ENCODE measurements at places on chromosomes 3 and 15.

DNA sequence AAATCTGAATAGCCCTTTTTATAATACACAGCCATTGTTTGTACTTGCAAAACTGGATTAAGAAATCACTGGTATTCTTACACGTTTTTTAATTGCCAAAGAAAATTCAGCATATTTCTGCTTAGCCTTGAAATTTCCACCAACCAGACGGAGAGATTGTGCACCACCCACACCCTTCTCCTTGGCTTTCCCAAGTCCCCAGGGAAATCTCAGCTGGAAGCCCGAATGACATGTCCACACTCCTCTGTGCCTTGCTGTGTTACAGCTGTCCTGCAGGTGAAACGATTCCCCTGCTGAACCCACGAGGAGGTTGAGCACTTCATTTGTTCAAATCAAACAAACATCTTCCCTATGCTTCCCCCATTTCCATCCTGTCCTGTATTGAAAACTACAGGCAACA, 49.6 kb upstream of the PPARG start:
- DNase-seq: no peak

DNA sequence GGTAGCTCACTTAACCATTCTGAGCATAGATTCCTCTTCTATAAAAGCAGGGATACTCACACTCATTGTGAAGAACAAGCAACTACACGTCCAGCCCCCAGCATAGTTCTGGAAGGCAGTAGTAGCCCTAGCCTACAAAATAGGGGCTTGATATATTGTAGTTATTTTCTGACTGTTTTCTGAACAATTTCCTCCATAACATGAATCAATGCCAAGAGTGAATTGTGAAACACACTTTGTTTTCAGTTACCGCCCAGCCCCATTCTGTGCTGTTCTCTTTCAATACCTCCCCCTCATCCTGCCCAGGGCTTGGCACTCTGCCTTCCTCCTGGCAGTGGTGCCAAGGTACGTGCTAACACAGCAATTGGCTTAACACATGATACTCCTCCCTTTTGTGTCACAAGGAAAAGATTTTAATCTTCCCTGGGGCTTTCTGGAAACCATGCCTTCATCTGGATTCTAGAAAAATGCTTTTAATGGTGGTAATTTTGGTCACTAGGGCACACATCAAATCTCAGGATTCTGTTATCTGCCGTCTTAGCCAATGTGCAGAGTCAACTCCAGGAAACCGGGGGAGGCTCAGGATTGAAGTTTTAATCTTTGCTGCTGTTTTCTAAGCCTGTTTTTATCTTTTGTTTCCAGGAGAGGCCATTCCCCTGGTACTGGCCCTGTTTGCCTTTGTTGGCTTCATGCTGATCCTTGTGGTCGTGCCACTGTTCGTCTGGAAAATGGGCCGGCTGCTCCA, 37.2 kb downstream of the IL20RB start:
- peak; percentile 15 for DNase-seq

GRCh38 chr3:49701388-49702077, 12.2 kb downstream of the RNF123 start:
- no peak for DNase-seq

DNA sequence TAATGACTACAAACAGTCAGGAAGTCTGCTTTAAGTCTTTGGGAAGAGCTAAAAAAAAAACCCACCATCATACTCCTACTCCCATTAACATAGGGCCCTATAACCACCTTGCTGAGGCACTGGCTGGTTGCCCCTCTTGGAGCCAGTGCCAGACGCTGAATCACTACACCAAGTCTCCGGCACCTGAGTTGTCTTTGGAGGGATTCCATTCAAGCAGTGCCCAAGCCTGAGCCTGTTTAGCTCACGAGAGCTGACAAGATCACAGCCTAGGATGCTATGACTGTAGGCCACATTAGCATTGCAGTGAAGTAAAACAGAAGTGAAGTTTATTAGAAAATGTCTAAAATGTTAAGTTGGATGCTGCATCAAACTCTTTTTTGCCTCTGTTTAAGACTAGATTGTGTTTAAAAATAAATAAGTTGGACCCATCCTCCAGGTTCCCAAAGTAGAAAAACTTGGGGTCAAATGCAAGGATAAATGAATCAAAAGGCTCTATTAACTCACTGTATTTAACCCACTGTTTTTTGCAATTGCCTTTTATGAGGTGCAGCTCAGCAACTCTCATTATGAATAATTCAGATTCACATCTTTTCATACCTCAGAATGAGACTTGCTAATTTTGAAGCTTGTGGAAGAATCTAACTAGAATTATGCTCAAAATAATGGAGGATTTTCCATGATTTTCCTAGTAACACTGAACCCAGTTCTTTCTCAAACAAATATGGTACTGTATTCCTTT, 461.9 kb downstream of the FOXP1 start:
- no peak for DNase-seq

- DNase-seq: no peak
These were observed 160.0 kb upstream of the SNTN start for GRCh38 chr3:63492464-63492863.

GRCh38 chr15:56608140-56608778, 125.0 kb downstream of the ZNF280D start:
- no peak for DNase-seq

GRCh38 chr3:131349454-131349853, 32.1 kb upstream of the NUDT16 start:
- DNase-seq: no peak

- no peak for DNase-seq
These were observed 220.2 kb upstream of the COL8A1 start for GRCh38 chr3:99418209-99418635.

- no peak for DNase-seq
These were observed 14.1 kb downstream of the APH1B start for GRCh38 chr15:63291507-63291906.

DNA sequence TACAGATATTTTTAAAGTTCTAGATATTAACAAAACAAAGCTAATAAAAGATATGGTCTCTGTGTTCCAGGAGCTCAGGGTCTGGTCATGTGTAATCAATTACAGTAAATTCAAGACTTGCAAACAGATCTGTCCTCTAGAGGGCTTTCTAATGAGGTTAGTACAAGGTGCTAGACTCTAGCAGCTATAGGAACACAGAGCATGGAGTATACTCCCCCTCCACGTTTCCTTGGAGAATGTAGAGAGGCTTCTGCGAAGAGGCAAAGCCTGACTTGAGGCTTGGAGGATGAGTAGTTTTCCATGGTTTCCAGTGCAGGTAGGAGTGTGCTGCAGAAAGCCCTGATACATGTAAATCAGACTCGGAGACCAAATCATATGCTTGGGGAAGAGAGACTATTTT, 32.7 kb upstream of the DLG1 start:
- DNase-seq: no peak

DNA sequence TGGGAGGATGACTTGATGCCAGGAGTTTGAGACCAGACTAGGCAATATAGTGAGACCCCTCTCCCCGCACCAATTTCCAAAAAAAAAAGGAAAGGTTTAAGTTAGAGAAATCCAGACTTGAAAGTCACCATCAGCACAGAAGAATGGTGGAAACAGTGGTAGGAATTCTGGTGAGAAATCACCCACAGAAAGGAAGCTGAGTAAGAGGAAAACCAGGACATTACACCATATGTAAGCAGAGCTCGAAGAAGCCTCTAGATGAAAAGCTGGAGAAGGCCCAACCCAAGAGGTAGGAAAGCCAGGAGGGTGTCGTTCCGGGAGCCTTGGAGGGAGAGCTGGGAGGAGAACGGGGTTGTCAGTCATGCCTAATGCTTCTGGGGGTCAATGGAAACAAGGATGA, 40.5 kb downstream of the RASGRP1 start:
- no peak for DNase-seq

DNA sequence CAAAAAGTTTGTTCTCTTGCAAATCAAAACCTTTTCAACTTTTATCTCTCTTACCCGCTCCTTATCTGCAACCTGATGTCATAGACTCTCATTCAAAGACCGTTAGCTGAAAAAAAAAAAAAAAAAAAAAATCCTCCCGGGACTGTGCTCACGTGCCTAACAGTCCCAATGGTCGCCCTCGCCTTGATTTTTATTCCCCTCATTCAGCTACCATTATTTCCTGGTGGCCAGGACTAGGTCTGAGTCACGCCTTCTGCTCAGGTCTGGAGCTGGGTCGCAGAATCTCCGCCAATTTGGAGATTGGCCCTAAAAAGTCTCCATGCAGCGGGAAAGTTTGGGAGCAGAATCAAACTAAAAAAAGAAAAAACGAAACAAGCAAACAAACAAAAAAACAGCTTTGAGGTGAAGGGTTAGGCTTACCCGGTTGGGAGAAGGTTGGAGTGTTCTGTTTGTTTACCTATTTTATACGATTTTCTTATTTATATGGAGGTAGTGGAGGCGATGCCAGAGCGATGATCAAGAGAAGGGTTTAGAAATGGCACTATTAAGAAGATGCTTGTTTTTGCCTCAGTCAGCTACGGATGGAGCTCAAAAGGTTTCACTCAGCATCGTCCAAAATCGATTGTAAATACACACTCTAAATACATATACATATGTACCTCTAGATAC, 51.1 kb downstream of the ZIC4 start:
- DNase-seq: no peak

DNA sequence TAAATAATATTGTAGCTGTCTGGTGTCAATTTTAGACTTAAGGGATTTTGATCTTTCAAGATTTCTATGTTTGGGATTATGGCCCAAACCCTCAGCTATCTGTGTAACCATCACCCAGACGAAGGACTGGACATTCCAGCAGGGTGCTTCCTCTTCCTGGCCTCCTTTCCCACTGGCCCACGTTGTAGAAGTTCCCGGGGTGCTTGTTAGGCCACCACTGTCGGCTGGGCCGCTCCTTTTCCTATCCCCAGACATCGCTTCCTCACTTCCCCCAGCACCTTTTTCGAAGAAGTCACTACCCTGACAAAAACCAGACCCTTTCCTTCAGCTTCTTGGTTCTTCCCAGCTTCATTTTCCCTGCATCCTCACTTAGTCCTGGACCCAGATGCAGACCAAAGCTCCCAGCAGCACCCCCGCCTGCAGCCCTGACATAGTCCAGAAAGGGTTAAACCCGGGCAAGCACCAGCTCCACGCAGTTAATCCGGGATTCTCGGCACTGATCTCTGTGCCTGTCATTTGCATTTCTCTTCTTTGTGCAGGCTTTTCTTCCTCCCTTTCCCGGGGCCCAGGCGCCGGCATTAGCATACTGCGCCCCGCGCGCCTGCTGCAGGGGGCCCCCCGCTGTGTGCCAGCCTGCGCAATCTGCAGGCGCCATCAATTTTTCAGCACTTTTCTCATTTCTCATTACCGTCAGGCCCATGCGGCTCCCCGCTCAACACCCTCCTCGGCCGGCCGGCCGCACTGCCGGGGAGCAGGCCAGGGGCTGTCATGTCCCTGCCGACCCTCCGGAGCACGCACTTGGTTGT, 90.6 kb downstream of the ZNF621 start:
- DNase-seq: no peak

DNA sequence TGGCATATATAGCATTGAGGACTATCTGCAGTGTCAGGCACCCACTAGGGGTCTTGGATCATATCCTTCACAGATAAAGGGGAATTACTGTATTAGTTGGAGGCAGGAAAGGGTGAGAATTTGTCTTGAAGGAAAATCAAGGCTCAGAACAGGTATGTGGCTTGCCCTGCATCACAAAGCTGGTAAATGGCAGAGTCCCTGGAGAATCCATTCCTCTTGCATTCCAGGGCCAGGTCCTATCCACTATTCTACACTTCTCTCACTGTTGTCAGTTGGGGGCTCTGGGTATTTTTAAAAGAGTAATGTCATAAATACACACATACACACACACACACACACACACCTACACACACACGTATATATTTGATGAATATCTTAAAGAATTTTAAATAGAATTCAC, 19.8 kb upstream of the FGF12 start:
- no peak for DNase-seq

GRCh38 chr3:181886676-181887075, 175.0 kb downstream of the SOX2 start:
- no peak for DNase-seq

- no peak for DNase-seq
These were observed 9.5 kb downstream of the GASK1A start for GRCh38 chr3:42988566-42988965.

DNA sequence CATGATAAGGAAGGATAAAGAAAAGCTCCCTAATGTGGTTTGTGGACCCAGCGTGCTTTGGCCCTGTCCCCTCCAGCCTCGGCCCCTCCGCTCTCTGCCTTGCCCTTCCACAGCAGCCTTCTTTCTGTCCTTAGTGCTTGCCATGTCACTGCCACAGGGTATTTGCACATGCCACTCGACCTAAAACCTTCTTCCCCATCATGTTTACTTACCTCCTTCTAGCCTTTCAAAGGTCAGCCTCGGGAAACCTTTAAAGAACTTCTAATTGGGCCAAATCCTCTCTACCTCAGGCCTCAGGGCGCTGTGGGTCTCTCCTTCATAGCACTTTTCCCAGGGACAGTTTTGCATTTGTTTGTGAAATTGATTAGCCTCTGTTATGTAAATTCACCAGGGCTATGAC, 73.0 kb downstream of the SCN11A start:
- no peak for DNase-seq

DNA sequence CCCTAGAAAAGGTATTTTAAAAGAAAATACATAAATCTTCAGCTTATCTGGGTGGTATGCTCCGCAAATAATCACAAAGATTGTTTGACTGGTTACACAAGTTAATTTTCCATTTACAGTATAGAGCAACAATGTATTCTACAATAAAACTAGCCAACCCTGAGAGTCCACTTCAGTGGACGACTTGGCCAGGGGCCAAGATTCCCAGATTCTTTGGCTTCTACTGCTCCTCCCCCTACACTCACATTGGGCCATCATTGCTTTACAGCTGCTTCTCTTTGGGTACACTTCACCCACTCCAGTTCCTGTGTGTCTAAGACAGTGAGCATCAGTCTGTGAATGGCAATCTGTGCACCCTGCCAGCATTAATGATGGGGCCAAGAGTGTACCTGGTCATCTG, 17.2 kb upstream of the PRICKLE2 start:
- DNase-seq: no peak

- DNase-seq: no peak
These were observed 23.1 kb upstream of the TRIM71 start for GRCh38 chr3:32794487-32795308.

DNA sequence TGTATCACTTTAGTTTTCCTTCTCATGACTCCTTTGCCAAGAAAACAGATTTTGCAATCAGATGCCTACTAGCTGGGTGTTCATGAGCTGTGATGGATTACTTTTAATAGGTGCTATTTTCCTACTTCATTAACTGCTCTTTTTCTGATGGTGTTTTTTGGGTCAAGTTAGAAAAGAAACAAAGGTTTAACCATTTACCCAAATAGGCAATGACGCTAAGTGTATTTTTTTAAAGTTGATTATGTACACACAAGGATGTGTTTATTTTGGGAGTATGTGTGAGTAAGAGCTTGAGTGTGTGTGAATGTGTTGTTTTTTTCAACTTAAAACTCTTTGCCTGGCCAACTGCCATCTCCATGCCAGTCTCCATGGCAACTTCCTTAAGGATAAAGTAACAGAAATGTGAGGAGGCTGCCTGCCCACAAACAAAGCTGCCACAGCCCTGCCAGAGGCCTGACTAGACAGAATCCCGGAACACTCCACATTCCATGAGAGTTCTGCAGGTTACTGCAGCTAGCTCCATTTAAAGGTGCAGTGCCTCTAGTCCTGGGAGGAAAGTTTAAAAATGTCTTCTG, 215.6 kb upstream of the RBMS3 start:
- no peak for DNase-seq

GRCh38 chr3:136731274-136731884, 20.8 kb downstream of the STAG1 start:
- no peak for DNase-seq

- DNase-seq: no peak
These were observed 9.6 kb downstream of the DENND6A start for GRCh38 chr3:57683286-57683685.

Data from stimulated activated CD4-positive, alpha-beta T cell treated with anti-CD3 and anti-CD28 coated beads, Interleukin-15, amount 100 ng/mL, for 24 hours (primary cell).